ENCODE measurements at places on chromosomes 11 and 22.
A peak's percentile ranks its signal among the peaks of the same experiment; 100 is the strongest.

DNA sequence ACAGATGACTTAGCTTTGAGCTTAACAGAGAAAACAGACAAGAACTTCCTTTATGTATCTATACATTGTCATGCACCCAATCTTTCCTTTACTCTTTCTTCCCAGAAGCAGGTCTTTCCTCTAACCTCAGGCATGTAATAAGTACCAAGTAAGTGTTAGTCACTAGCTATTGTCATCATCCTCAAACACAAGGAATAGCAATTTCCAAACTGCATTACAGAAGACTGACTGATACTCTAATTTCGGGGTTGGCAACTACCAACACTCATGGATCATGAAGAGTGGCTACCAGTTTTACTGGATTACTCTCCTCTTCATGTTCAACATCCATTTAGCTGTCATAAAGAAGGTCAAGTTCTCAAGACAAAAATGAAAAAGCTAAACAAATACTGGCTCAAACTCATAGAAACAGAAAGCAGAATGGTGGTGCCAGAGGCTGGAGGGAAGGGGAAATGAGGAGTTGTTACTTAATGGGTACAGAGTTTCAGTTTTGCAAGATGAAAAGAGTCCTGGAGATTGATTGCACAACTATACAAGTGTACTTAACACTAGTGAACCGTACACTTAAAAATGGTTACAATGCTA lies 111.6 kb downstream of the SIK3 start:
- peak; percentile 50 for DNase-seq

DNA sequence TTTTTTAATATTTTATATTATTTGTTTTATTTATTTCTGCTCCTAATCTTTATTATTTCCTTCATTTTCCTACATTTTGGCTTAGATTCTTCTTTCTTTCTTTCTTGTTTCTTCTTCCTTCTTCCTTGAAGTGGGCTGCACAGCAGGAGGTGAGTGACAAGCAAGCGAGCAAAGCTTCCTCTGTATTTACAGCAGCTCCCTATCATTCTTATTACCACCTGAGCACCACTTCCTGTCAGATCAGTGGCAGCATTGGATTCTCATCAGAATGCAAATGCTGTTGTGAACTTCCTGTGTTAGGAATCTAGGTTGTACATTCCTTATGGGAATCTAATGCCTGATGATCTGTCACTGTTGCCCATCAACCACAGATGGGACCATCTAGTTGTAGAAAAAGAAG lies 784.9 kb upstream of the LUZP2 start:
- DNase-seq, result no peak

DNA sequence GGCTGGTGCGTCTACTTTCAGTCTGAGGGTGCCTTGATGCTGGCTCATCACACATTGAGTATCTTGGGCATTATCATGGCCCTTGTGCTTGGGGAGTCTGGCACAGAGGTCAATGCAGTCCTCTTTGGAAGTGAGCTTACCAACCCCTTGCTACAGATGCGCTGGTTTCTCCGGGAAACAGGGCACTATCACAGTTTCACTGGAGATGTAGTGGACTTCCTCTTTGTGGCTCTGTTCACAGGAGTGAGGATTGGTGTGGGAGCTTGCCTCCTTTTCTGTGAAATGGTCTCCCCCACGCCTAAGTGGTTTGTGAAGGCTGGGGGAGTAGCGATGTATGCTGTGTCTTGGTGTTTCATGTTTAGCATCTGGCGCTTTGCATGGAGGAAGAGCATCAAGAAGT lies 4.9 kb downstream of the TLCD5 start:
- no peak for DNase-seq

DNA sequence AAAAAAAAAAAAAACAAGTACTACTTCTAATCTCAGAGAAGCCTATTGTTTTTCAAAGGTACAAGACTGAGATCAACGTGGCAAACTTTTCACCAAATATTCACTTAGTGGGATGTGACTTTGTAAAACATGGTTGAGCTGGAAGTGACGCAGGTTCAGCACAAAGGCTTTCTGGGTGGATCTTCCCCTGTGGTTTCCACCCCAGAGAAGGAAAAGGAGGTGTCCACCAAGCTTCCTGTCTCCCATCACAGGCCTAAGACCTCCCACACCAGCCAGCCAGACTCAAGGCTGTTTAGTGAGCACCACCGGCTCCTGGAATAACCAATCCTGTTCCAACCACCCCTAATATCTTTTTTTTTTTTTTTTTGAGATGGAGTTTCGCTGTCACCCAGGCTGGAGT lies 5.7 kb downstream of the TMEM184B start:
- DNase-seq, result no peak

DNA sequence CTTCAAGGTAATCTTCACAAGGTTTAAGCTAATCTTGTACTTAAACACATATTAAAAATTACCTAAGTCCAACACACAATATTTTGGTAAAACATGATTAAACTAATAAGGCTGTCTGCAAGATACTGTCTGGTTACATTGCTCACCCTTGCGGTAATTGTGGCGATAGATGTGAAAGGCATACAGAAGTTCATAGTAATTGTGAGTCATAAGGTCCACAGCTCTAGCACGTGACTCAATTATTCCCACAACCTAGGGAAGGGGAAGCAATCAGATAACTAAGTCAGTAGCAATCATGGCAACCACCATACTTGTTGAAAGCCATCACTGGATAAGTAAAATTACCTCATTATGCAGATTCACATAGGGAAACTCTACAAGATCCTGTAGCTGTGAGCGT lies 30.5 kb upstream of the FNBP4 start:
- DNase-seq, result peak; percentile 67

GRCh38 chr11:65504674-65505465 lies 6.0 kb downstream of the MALAT1 start:
- DNase-seq, result no peak
